ENCODE measurements at places on chromosomes 3 and 15.

DNA sequence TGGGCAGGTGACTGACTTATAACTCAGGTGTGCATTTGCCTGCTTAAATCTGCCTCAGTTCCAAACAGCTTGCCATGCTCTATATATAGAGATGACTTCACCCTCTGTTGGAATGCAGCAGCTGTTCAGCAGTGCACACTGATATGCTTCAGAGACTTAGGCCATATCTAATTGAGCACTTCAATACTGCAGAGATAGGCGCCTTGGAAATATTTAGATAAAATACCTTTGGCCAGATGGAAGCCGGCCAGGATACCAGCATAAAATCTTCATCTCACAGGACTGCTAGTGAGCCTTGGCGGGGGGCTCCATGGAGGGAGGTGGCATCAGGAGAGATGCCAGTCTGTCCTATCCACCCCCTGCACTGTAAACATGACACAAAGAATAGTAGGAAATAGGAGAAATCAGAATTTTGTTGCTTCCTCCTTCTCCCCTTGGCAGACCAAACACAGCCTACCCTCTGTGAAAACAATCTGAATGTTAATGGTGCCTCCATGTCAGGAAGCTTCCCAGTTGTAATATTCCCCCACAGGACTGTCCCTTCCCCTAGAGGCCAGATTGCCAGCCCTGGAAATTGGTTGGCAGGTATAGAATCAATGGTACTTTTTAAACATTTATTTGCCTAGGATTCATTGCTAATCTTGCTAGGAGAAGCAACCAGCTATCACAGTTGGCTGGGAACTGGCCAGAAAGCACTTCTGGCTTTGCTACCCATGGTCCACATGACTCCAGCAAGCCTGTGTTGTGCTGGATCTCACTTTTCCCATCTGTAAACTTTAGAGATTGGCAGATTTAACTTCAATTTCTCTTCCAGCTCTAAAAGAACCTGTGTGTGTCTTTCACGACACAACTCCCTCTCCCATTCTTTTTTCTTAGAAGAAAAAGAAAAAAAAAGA lies 215.5 kb upstream of the KCNMB2 start:
- DNase-seq = no peak

DNA sequence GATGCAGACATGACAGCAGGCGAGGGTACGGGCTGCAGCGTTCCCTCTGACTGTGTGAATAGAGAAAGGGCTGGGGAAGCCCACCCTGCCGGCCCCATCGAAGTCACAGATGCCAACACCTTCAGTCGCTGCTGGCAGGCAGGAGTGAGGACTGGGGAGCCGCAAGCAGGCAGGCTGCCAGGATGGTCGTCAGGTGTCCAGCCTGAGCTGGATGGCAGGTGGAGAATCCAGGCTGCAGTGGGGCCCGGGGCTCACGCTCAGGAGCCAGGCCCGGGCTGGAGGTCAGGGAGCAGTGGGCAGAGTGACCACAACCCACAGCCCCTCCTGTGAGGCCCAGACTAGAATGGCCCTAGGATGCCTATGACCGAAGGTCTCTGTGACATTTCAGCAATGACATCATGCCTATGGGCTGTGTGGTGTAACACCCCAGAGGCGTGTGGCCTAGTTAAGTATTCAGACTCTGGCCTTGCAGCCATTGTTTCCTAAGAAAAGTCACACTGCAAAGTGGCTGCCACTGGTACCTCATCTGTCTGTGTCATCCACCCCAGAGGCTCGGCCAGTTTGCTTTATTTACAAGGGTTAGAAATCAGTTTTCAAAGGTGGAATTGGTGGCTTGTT lies 15.7 kb downstream of the PRR23E start:
- no peak for DNase-seq

DNA sequence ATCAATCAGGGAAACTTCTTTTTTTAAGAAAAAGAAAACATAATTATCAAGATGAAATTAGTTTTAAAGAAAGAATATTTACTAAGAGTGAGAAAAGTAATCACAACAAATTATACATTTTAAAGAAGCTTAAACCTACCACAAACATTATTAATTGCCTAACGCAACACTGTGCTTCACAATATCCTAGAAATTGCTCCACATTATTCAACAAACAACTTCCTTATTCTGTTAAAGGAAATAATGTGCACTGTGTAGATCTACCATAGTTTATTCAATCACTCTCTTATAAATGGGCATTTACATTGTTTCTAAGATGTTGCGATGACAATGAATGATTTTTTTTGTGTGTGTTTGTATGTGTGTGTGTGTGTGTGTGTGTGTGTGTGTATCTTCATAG lies 525.9 kb upstream of the KCNMB2 start:
- DNase-seq = no peak

- DNase-seq = no peak
Observed at GRCh38 chr15:51494411-51495314, 127.9 kb downstream of the DMXL2 start.

- DNase-seq = no peak
Observed at GRCh38 chr3:16069149-16069922, 105.1 kb upstream of the GALNT15 start.

- no peak for DNase-seq
Observed at GRCh38 chr3:12405432-12406272, 78.6 kb upstream of the TSEN2 start.

- DNase-seq = no peak
Observed at GRCh38 chr3:183288117-183288516, 35.1 kb downstream of the B3GNT5 start.

GRCh38 chr3:49170744-49171118 lies 667 bp upstream of the KLHDC8B start:
- no peak for DNase-seq

DNA sequence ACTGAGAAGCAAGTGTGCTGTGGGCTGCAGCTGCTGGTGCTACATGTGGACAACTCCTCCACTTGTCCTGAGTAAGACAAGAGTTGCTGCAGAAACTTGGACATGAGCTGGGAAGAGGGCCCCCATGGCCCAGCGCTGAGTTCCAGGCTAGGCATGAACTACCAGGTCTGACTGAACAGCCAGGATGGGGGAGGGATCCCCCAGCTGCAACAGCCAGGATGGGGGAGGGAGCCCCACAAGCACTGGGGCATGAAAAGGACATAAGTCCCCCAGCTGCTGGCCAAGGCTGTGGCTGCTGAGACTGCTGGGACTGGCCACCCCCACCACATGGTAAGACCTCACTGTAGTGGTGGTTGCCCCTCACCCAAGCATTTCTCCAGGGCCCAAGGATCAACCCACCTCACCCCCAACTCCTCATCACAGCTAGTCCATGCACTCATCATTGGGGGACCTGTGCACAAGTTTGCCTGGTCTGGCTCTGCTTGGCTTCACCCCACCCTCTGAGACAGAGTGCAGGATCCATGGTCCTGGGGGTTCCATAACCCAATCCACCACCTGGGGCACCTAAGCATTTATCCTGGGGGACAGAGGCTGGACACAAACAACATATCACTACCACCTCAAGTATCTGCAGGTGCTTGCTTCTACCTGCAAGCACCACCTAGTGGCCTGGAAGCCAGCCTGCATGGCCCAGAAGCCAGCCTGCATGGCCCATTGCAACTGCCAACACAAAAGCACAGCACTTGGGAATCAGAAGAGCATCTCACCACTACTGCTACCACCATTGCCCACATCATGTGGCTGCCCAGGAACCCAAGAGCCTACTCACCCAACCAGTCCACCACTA lies 84.5 kb upstream of the STT3B start:
- DNase-seq = peak; percentile 44

- no peak for DNase-seq
Observed at GRCh38 chr3:167650459-167650858, 3.3 kb downstream of the WDR49 start.

DNA sequence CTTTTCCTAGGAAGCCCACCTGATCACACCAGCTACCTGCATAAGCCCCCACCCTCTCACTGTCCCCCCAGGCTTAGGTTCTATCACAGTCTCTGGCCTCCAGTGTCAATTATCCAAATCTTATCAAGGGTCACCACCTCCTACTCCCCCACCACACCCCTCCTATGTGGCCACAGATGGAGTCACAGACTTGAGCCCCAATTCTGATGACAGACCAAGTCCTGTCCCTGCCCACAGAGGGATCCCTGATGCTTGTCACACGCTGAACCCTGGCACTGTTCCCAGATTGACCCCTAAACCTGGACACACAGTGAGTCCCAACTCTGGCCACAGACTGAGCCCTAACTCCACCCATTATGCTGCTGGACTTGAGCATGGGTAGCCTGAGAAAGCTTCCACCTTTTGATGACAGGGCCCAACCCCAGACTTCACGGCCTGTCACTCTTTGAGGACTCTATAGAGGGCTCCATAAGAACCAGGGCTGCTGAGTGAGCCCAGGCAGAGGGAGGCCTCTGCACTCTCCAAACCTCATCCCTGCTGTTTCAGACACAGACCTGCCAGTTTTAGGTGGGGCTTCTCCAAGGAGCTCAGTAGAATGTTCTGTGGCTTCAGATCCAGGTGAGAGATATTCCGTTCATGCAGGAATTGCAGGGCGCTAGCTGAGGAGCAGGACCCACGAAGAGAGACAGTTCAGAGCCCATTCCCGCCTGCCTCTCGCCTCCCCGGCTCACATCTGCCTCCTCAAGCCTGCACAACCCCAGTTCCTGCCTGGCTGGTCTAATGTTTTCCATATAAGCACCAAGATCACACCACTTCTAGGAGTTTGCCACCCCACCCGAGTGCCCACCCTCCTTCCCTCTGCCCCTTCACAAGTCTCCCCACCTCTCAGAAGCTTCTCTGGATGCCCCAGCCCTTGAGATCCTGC lies 1.8 kb downstream of the ULK3 start:
- DNase-seq = no peak

DNA sequence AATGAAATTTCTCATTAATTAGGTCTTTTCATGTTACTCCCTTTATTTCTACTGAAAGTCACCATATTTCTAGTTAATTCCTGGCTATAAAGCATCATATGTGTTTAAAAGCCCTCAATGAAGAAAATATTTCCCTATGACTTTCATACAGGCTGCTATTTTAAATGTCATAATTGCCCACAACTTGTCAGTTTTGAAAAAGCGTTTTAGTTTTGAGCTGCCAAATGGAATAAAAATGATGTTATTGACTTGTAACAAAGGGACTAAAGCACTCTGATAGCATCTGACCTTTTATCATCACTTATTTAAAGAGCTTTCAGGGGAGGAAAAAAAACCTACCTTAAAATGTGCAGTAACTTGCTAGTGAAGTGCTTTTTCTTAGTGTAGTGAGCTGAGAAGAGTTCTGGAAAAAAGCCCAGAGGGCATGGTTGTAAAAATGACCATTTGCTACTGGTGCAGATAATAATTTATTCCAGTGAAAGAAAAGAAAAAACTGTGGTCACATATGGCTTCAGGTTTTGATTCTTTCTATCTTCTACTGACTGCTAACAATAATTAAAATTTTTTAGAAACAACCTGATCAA lies 877.2 kb downstream of the CADM2 start:
- DNase-seq = no peak

- no peak for DNase-seq
Observed at GRCh38 chr3:3689601-3690375, 109.4 kb upstream of the LRRN1 start.

DNA sequence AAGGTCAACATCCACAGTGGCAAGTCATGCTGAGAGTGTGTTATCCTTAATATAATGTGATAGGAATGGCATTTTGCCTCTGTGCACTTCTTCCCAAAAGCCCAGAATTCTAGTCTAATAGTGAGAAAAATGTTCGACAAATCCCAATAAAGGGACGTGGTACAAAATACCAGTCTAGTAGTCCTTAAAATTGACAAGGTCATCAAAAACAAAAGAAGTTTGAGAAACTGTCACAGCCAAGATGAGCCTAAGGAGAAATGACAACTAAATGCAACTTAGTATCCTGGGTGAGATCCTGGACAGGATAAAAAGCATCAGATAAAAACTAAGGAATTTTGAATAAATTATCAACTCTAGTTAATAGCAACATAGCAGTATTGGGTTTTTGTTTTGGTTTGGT lies 14.4 kb upstream of the ATP13A4 start:
- no peak for DNase-seq

DNA sequence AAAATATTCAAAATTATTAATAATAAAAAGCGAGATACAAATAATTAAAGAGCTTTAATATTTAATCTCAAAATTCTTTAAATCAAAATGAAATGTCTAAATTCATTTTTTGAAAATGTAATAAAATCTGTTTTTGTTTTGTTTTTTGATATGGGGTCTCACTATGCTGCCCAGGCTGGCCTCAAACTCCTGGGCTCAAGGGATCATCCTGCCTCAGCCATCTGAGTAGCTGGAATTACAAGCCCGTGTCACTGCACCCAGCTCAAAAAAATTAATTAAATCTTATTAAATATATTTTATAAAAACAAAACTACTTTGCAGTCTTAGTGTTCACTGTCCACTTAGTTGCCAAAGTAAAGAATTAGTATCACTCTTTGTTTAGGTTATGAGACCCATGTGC lies 38.4 kb downstream of the FAH start:
- DNase-seq = no peak

DNA sequence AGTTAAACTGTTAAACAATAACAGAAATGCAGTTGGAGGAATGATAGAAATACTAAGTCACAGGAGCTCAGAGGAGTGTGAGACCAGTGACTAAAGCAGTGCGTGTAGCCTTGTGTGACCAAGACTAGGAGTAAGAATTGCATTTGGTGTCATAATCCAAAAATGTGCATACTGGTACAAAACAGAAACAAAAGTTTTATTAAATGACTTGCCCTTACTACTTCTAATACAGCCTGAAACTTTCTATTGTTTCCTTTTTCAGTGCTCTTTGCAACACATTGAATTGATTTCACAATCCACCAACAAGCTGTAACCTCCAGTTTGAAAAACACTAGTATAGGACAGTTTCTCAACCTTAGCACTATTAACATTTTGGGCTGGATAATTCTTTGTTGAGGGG lies 17.1 kb downstream of the SNX1 start:
- no peak for DNase-seq

GRCh38 chr3:47096959-47097358 lies 67.0 kb downstream of the SETD2 start:
- no peak for DNase-seq

DNA sequence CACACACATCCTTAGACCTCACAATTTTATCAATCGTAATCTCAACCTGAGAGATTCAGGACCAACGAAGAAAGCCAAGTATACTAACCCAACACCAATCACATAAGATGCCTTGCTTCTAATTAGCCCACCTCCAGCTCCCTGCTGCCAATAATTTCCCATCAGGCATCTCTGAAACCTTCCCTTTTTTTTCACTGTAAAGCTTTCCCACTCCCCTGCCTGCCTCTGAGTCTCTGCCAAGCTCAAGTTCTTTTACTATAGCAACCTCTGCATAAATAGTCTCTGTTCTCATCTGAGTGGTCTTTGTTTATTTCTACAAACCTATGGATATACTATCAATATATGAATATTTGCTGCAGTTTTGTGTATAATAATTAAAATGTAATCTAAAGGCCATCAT lies 86.5 kb downstream of the PIK3CB start:
- DNase-seq = no peak

- no peak for DNase-seq
Observed at GRCh38 chr3:29203851-29204250, 77.0 kb upstream of the RBMS3 start.

DNA sequence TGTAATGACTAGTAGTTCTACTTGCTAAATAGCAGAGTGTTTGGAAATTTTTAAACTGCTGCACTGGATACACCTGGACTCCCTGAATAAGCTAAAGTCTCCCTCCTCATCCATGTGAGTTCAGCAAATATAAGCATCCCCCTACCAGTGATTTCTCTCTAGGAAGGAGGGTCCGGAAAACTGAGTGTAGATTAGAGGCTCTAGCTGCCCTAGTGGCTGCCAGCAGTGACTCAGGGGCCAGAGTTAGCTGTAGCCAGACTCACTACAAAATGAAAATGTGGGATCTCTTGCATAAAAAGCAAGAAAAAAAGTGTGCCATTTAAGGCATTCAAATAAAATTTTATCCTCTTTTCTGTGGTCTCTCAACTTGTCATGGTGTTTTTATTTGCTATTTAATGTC lies 485.0 kb upstream of the ATP11B start:
- no peak for DNase-seq

- DNase-seq = no peak
Observed at GRCh38 chr15:91807122-91807521, 46.4 kb upstream of the SLCO3A1 start.
